Activated CD4-positive, alpha-beta T cell treated with anti-CD3 and anti-CD28 coated beads, Interleukin-2, amount 50 U/mL, for 48 hours (primary cell): ENCODE measurements at places on chromosomes 2 and 18.
A peak's percentile ranks its signal among the peaks of the same experiment; 100 is the strongest.

GRCh38 chr2:134869946-134870736, 31.7 kb downstream of the ACMSD start:
- DNase-seq = no peak

DNA sequence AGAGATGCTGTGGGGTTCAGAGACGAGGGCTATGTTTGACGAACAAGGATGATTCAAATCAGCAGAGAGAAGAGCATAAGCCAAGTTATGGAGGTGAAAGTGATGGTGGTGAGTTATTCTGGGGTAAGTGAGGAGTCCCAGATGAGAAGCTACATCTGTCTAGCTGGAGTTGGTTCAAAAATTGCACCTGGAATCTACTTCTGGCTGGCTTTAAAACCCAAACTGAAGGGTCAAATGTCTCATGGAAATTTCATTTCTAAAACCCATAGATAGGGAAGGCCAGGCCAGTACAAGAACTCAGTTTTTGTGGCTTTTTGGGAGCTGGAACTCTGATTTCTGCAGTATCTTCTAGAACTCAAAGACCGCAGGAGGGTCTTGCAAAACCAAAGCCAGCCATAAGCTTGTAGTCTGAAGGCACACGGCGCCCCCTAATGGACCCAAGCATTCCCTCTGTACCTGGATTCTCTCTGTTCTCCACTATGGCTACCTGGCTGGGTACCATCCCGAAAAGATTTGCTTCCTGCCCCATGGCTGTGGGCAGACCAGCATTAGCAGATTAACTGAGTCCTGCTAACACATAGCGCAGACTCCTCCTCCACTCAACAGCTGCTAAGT, 229.1 kb upstream of the SLC14A2 start:
- DNase-seq = no peak

DNA sequence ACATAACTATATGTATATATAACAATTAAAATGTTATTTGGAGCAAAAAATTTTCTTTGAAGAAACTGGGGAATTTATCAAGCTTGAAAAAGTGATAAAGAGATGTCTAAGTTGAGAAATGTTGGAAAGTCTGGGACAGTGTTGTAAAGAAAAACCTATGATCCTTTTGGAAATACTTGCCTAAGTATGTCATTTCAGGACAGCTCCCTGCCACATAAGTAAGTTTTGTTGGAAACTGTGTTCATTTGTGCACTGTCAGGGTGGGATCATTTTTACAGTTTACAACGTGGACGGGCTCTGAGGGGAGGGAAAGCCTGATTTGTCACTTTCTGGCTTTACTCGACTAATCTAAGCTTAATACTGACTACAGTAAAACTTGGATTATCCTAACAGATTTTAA, 10.4 kb upstream of the COL3A1 start:
- no peak for DNase-seq

DNA sequence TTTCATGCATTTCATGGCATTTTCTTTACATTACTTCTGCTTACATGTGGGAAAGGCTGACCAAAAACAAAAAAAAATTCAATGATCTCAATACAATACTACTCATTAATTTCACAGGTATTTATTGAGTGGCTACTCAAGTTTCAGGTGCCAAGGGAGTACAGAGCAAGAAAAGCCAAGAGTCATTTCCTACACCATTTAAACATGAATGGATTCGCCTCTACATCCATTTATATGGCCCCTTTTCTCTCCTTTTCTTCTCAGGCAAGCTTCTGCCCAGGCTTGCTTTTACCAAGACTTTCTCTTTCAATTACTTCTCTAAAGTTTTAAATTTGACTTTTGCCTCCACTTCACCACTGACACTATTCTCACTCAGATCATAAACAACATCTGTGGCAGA, 1603.1 kb upstream of the CELF4 start:
- no peak for DNase-seq

DNA sequence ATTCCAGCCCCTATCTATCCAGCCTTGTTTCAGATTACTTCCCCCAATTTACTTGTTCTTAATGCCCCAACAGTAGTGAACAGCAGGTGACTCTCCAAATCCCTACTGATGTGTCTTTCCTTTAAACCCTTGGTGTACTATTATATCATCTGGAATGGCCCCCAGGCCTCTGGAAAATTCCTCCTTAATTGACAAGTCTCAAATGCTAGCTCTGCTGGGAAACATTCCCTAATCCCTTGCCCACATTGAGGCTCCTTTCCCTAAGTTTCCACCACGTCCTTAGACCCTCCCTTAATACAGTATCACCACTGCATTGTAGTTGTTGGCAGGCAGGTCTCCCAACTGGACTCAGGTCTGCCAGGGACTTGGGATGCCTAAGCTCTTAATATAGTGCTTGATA, 41.0 kb downstream of the MYO3B start:
- no peak for DNase-seq

DNA sequence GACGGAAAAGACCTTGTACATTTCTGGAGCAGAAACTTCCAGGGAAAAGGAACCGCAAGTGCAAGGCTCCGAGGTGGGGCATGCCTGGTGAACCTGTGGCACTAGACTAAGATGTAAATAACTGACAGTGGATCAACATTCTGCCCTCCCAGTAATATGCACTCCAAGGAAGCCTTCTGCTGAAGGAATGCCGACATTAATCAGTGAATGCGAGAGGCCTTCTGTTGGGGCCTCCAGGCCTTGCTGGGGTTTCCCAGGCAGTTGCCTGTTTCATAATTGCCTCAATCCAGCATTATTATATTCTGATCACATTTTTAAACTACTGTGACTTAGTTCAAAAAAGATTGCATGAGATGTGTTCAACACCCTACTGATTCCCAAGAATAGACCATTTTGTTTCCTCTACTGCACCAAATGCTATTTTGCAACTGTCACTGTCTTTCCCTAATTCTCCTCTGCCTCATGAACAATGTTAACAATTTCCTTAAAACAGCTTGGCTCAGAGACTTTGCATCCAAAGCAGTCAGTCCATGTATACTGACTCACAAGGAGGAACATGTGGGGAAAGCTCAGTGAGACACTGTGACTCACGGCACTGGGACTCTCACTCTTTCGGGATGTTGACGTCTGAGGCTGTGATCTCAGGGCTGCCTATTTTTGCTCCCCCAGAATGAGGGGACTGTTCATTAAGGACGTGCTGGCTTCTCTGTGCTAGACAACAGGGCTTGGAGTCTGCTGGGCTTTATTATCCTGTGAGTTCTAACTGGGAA, 10.5 kb upstream of the DSG2 start:
- no peak for DNase-seq

DNA sequence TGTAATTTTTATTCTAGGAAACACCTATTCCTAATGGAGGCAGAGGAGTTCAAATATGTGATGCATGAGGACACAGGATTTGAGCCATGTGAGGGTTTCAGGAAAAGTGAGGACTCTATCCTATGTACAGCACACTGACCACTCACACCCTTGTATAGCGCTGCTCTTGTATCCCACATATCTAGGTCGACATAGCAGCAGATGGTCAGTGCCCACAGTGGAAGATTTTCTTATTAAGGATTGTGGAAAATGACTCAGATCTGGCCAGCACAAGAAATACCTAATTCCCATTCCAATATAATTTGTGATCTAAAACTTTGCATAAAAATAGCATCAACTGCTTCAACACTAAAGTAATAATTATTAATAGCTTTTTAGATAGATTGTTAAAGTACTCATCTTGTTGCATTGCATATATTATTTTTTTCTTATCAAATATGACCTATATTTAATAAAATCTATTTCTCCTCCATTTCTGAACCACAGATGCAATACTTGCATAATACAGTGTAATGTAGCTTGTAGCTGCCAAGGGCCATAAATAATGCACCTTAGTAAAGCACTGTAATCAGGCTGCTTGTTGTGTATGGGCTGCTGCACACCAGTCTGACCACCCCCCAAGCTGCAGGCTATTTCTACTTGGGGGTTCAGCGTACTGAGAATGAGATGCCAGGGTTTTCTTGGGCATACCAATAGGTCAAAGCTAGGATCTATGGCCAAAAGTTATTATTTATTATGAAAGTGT, 442.2 kb upstream of the CWC22 start:
- no peak for DNase-seq

GRCh38 chr18:3513481-3513880, 63.5 kb downstream of the TGIF1 start:
- no peak for DNase-seq

DNA sequence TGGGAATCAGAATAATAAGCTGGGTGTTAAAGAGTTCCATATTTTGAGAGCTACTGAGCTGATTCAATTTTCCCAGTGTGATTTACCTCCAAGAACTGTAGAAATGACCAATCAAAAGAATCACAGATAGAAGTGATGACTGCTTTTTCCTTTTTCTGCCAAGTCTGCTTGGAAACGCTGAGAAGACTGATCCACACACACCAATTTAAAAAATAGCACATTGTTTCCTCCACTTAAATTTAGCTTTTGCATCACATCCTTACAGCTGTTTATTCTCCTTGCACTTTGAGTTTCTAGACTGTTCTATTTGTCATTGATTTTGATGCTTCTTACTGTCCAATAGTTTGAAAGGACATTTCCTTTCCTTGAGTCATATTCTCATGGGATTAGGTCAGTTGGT, 590.3 kb upstream of the CHAC2 start:
- no peak for DNase-seq

- no peak for DNase-seq
Observed at GRCh38 chr18:79242246-79242645, 153.5 kb upstream of the NFATC1 start.

GRCh38 chr2:57516698-57517340, 529.8 kb upstream of the VRK2 start:
- no peak for DNase-seq

- peak; percentile 14 for DNase-seq
Observed at GRCh38 chr2:148917431-148917830, 42.4 kb downstream of the KIF5C start.

GRCh38 chr18:524466-524865, 24.0 kb upstream of the COLEC12 start:
- DNase-seq = no peak

DNA sequence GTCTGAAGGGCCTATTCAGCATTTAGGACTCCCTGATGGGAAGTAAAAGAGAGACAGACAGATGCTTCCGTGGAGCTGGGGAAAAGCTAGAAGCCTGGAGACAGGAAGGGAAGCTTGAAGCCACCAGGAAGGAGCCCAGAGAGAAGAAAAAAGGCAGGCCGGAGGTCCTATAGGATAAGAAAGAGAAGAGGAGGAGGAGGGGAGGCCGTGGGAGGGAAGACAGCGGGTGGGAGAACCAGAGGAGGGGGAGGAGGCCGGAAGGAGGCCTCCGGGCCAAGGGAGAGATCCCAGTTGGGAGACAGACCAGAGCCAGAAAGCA, 107.1 kb upstream of the PKDCC start:
- DNase-seq = no peak

DNA sequence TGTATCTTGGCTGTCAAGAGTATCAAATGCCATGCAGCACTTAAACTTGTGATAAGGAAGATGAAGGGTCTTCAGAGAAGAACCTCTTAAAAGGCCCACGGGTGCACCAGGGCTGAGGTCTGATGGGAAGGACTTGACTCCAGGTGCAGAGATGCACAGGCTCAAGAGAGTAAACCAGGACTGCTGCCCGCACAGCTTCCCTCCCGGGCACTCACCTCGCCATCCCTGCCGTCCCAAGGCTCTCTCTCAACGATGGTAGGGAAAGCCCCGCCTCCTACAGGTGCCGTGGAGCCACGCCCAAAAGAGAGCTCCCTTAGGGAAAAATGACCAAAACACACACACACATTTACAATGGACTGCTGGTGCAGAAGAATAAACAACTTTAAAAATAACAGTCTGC, 27.9 kb downstream of the PDIA6 start:
- DNase-seq = no peak

- no peak for DNase-seq
Observed at GRCh38 chr2:238942726-238943300, 94.9 kb downstream of the TWIST2 start.

GRCh38 chr2:173271825-173272224, 82.8 kb upstream of the CDCA7 start:
- no peak for DNase-seq

- DNase-seq = no peak
Observed at GRCh38 chr2:234611209-234611608, 114.3 kb upstream of the ARL4C start.

DNA sequence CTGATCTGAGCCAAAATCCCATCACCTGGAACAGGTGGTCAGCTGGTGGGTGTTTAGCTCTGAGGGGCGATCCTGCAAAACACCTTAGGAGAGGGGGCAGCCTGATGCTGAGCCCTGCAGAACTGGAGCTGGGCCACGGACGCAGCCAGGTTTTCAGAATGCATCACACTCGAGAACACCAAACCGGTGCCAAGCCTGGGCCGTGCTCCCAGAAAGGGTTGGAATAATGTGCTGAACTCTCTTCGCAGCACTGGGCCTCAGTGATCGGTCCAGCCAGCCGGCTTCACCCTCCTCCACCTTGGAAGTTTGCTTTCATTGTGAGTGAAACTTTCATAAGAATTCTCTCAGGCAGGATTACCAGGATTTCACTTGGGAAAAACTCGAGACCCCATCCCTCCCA, 56.5 kb upstream of the TTC39C start:
- DNase-seq = no peak

- no peak for DNase-seq
Observed at GRCh38 chr2:236712304-236712703, 142.7 kb downstream of the ACKR3 start.

DNA sequence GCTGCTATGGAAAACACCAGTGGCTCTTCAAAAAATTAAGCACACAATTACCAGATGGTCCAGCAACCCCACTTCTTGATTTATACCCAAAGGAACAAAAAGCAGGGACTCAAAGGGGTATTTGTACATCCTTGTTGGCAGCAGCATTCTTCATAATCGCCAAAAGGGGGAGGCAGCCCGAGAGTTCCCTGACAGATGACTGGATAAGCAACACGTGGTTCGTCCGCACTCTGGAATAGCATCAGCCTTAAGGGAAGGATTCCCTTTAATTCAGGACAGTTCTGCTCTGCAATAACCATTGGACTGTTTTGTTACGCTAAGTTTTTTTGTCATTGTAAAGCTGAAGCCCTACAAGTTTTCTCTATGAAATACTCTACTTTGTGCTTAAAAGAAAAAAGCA, 76.7 kb upstream of the TWIST2 start:
- DNase-seq = no peak

DNA sequence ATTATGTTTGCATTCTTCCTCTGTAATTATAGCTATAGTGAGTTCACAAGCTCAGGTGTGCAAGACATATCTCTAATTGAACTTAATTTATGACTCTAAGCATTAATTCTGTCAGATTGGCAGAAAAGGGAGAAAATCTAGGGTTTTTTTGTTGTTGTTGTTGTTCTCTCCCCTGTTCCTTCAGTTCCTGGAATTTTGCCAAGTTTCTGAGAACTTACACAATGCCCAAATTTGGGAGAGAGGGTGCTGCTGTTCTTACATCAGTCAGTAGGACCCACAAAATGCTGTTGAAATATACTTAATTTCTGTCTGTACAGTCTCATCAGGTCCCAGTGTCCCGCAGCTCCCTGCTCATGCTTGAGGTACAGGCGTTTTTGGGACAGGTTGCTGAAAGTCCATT, 221.8 kb upstream of the RBMS1 start:
- DNase-seq = no peak

GRCh38 chr18:62637807-62638687, 77.3 kb upstream of the PHLPP1 start:
- DNase-seq = peak; percentile 54

DNA sequence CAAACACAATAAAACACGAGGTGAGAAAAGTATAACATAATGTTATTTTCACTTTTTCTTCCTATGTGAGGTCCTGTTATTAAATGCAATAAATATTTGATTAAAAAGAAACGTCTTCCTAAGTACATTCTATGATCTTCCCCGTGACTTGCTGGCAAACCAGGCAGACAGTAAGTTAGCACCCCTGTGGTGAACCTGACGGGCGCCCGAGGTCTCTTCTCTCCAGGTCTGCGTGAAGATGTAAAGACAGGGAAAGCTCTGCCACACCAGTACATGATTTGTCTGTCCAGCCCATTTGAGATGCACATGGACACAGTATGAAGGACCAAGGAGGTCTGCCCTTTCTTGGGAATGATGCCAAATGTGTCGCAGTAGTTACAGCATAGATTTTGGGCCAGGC, 57.6 kb downstream of the PTH2R start:
- no peak for DNase-seq
